Activated CD8-positive, alpha-beta T cell treated with anti-CD3 and anti-CD28 coated beads for 36 hours (primary cell): ENCODE measurements at places on chromosomes 3 and 15.

DNA sequence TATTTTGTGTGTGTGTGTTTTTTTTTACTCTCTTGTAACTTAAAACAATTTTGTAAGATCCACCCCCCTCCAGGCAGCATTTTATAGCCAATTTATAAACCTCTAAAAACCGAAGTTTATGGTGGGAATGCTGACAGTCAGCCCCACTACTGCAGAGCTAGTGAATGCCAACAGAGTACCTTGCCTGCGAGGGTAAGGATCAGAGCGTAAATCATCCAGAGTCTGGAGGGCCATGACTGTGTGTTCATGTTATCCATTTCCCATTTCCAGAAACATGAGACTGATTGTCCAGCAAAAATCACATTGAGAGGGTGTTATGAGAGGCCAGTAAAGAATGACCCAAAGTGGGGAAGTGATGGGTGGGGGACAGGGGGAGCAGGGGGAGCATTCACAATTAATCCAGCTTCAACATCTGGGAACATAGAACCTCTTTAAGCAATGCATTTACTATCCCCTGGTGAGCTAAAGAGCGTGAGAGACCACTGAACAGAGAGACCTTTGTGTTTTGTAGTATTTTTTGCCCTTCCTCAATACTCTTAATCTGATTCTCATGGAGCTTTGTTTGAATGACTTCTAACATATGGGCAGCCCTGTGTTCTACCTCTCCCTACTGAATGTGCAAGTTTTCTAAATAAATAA is 464.5 kb downstream of the RBMS3 start:
- DNase-seq, result no peak

GRCh38 chr3:42037318-42037945 is 53.7 kb upstream of the TRAK1 start:
- DNase-seq, result no peak

GRCh38 chr3:185820973-185821758 is 3.7 kb downstream of the IGF2BP2 start:
- no peak for DNase-seq

DNA sequence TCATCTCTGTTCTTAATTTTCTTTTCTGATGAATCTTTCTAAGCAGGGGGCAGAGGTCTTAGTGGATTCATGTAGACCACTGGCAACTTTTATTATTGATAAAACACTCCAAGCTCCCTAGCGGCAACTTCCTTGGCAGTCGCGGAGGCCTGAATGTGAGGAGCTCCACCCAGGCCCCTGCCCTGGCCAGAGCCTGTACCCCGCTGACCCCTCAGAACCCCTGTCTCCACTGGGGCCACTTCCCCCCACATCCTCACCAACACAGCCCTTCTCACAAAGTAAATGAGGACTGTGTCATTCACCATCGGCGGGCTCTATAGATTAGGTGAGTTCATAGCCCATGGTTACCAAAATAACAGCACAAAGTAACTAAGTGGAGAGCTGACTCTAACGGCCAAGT is 111.6 kb downstream of the TPRA1 start:
- DNase-seq, result no peak

GRCh38 chr15:91482799-91483198 is 370.7 kb upstream of the SLCO3A1 start:
- DNase-seq, result peak; percentile 5

GRCh38 chr3:169344465-169344864 is 319.0 kb downstream of the MECOM start:
- DNase-seq, result no peak

GRCh38 chr3:154304936-154305335 is 19.4 kb downstream of the DHX36 start:
- no peak for DNase-seq

GRCh38 chr3:188025555-188025954 is 128.4 kb upstream of the LPP start:
- DNase-seq, result no peak

DNA sequence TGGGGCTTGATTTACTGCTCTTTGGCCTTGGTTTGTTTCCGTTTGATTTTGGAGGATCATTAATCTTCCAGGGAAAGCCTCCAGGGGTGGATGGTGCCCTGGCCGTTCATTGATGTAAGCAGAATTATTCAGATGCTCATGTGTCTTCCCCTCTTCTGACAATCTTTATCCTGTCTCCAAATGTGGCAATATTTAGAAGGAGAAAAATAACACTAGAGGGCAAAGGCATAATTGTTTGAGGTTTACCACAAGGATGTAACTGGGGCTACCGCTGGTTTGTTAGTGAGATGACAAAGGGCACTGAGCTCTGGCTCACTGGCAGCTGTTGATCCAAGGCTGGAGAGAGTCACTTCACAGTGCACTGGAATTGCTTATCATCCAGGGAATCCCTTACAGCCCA is 18.2 kb upstream of the PLCL2 start:
- peak; percentile 30 for DNase-seq

- no peak for DNase-seq
Observed at GRCh38 chr3:102301155-102301880, 133.5 kb upstream of the ZPLD1 start.

- DNase-seq, result no peak
Observed at GRCh38 chr3:134974624-134975023, 179.6 kb downstream of the EPHB1 start.

- peak; percentile 31 for DNase-seq
Observed at GRCh38 chr15:98177966-98178592, 217.6 kb downstream of the ARRDC4 start.

DNA sequence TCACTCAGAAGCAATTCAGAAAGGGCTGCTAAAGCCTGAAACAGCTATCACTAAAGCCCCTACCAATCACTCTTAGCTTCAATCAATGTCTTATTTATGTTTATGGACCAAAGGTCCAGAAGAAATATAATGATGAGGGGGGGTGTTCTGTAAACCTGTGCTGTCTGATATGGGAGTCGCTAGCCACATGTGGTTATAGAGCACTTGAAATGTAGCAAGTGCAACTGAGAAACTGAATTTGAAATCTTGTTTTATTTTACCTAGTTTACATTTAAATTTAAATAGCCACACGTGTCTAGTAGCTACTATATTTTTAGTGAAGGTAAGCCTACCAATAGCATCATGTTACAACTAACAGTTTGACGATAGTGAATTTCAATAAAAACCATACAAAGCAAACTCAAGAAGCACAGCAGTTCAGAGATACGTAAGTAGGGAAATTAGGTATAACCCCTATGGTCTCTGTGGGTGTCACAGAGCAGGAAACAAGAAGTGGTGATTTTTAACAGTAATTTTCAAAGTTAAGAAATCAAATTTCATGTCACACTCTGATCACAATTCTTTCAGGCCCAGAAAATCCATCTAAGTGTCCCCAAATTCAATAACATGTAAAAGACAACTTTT is 3.6 kb downstream of the POU1F1 start:
- no peak for DNase-seq

DNA sequence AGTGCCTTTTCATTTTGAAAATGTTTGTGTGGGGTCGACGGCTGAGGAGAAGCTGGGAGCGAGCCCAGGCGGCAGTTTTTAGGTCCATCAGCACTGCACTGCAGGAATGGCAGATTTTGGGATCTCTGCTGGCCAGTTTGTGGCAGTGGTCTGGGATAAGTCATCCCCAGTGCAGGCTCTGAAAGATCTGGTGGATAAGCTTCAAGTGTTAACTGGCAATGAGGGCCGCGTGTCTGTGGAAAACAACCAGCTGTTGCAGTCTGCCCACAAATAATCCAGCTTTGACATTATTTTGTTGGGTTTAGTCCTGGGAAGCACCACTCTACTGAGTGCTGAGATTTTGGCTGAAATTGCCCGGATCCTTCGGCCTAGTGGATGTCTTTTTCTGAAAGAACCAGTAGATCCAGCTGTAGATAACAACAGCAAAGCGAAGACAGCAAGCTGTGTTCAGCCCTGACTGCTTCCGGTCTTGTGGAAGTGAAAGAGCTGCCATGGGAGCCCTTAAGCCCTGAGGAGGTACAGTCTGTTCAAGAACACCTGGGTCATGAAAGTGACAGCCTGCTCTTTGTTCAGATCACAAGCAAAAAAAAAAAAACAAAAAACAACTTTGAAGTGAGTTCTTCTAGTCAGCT is 13.1 kb upstream of the ANP32A start:
- DNase-seq, result peak; percentile 27

DNA sequence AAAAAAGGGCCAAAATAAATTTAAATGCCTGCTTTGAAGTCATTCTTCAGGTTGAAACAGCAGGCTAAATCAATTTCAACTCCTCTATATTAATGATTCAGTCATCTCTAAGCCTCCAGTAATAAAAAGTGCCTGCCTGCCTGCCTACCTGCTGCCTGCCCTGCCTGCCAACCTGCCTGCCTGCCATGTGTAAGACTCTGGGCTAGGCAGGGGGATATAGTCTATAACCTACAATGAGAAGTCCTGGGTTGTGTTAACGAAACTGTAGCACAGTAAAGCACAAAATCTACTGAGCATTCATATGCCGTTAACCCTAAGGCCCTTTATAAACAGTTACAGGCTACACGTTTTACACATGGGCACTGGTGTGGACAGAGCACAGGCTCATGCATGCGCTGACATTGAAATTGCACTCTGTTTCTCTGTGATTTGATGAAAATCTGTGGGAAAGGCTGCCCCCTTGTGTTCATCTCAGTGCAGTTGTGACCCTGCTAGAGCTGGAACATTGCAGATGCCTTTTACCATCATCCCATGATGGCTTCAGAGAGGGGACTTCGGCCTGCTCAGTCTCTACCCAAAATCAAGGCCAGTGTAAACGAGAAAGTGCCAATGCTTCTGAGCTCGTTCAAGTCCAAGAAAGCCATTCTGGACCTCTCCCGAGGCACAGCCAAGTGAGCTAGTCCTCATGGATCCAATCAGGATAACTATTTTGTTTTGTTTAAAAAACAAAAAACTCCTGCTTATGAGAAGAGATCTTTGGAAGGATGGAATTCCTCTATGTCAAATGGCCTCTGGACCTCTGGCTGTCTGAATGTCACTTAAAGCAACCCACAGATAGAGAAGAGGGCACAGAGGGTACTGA is 64.6 kb downstream of the EFL1 start:
- DNase-seq, result peak; percentile 80

DNA sequence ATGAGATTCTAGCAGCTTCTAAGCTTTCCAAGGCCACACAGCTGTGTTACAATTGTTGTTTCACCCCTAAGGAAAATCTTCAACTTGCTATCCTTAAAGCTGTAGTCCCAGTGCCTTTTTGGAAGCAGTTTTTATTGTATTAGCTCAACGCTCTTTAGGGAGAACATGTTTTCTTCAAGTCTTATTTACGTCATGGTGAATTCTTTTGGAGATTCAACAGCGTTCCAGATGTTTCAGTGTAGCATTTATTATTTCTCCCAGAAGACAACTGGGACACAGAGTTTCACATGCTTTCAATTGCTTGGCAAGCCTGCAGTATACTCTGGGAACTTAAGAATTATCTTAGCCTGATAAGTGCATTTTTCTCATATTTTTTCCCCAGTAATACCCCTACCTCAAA is 888.3 kb downstream of the PLOD2 start:
- no peak for DNase-seq

GRCh38 chr3:13420831-13421765 is 976 bp upstream of the NUP210 start:
- DNase-seq, result peak; percentile 94

DNA sequence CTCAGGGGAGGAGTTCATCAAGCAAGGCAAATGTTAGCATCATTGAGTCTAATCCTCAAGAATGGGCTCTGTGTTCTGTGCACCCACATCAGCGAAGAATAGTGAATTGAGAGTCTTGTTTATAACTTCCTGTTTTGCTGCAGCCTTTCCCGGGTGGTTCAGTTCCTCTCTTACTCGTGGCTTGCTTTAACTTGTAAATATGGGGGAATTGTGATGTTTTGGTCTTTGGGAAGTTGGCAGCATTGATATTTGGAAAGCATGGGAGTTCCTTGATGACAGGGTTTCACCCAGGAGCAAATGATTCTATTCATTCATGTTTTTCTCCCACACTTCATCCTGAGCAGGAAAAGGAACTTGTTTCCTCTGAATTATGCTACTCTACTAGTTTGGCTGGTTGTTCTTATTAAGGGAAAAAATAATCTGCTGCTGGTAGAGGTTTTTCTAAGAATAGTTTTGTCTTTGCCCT is 40.4 kb downstream of the GPD1L start:
- no peak for DNase-seq

GRCh38 chr3:144018776-144019175 is 47.2 kb downstream of the DIPK2A start:
- no peak for DNase-seq

- no peak for DNase-seq
Observed at GRCh38 chr15:89330119-89330518, 4.5 kb downstream of the POLG start.

DNA sequence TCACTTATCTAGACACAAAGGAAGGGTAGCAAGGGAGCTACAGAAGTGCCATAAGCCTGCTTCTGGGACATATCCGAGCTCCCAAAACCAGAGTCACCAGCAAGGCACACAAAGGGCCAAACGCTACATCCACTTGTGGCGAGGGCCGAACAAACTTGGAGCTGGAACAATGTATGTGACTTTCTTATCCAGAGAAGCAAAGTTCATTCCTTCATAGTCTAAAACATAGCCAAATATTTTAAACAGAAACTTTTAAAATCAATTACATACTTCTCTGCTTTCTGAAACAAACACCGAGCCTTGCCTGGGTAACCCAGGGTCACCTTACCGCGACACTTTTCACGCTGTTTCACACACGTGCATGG is 15.9 kb downstream of the ZXDC start:
- no peak for DNase-seq

DNA sequence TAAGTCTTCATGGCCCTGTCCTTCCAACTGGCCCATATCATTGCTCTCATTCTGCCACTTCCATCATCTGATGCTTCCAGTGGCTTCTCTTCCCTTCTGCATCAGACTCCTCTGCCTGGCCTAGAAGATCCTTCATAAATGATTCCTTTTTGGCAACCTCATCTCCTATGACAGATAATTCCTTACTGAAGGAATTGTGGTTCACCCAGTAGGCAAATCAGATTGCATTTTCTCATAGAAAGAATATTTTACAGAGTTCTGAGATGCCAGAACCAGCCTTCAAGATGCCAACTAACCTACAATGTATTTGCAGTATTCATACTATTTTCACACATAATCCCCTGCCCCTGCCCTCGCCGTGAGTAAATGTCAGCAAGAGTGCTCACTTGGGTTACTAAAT is 423.0 kb upstream of the TGFBR2 start:
- no peak for DNase-seq

DNA sequence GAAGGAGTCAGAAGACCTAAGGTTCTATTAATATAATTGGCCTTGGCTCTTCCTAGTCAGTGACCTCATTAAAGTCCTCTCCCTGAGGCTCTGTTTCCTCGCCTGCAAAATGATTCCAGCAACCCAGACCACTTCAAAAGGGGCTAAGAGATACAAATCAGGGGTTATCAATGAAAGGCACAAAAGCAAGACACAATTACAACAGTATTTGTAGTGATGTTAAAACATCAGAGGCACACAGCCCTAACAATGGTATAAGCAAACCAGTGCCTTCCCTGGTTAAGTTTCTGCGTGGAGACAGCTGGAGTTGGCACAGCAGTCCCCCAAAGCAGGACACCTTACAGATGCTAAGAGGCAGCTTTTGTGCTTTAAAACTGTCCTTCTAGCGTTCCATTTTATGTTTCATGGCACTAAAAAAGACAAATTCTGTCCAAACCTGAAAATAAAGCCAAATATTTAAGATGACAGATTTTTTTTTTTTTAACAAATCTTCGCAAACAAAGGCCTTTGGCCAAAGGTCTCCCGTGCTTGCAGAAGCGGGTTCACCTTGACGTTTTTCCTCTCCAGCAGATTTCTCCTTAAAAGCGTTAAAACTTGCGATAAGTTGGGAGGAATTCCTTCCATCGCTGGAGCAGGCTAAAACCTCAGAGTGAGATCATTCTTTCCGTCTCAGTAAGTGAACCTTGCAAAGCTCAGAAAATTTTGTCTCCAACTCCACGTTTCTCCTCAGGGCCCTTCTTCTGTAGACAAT is 999 bp downstream of the ZNF280D start:
- DNase-seq, result peak; percentile 5
